Activated CD4-positive, alpha-beta memory T cell treated with anti-CD3 and anti-CD28 coated beads, Interleukin-2, amount 10 ng/mL, durations not matched to agents 7 days and 5 days (primary cell): ENCODE measurements at places on chromosomes 6 and 20. TPM values are rescaled to one million over a fixed set of nuclear protein-coding genes. Genes with fewer than 3 reads are reported as not detected.

- H3K4me3 ChIP-seq, result no peak overlapping the region
- DNase-seq, result no peak
- H3K4me1 ChIP-seq, result no peaks in the 10 kb centered on the region
- no peaks in the 10 kb centered on the region for H3K36me3 ChIP-seq
- H3K27me3 ChIP-seq, result no peaks in the 10 kb centered on the region
- no peak overlapping the region for H3K27ac ChIP-seq
Measured at GRCh38 chr6:22332711-22333110, 35.9 kb upstream of the PRL start.

DNA sequence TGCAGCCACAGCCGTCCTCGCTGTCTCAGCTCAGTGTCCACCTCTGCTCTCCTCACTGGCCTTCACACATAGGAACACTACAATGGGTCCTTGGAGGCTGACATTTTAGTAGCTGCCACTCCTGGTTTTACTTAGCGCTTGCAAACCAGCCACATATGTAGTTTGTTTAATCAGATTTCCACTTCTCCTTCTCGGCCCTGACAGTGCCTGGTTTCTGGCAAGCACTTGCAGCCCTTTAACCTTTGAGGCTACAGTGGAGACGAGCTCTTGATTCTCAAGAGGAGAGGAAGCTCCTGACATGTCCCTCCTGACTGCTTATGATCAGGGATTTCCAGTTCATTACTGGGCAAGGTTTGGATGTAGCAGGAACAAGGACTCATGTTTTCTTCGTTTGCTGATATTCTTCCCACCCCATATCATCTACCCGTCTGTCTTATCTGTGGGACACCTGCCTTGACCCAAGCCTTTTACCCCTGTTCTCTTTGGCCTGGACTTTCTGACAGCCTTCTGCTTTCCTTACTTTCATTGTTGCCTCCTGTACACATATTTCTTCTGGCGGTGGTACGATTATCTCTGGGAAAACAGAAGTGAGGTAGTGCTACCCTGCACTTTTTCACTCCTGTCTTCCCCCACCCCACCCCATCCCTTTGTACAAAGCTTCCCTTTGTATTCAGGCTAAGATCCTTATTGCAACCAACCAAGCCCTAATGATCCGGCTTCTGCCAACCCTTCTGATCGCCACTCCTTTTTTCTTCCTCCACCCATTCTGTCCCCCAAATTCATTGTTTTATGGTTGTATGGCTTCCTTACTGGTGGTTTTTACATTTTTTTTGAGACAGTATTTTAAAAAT lies 31.2 kb downstream of the CEP43 start:
- H3K4me3 ChIP-seq, result no peak overlapping the region
- H3K27me3 ChIP-seq, result no peaks in the 10 kb centered on the region
- no peak overlapping the region for H3K27ac ChIP-seq
- H3K36me3 ChIP-seq, result peaks cover 75% of the 10 kb centered on the region
- peaks cover 12% of the 10 kb centered on the region for H3K4me1 ChIP-seq
- DNase-seq, result no peak

DNA sequence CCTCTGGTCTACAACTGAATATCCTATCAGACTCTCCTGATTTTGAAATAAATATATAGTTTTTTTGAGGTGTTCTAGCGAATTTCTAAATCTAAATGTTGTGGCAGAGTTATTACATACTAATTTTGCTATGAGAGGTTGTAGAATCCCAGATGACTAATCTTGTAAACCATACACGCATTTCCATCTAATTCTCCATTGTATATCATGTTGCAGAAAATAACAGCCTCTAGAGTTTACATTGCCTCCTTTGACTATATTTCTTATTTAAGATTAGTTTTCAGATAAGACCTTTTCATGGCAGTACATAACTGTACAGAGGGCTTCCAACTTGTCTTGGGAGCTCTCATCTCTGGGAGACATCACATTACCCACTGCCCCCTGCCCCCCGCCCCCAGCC lies 22.9 kb downstream of the PTPN1 start:
- no peak for DNase-seq
- peaks cover 25% of the 10 kb centered on the region for H3K36me3 ChIP-seq
- no peak overlapping the region for H3K27ac ChIP-seq
- peaks cover 43% of the 10 kb centered on the region for H3K4me1 ChIP-seq

GRCh38 chr6:12243169-12243568 lies 47.0 kb upstream of the EDN1 start:
- H3K36me3 ChIP-seq, result no peaks in the 10 kb centered on the region
- H3K4me3 ChIP-seq, result no peak overlapping the region
- no peak for DNase-seq
- H3K27me3 ChIP-seq, result no peaks in the 10 kb centered on the region
- no peak overlapping the region for H3K27ac ChIP-seq
- peaks cover 8% of the 10 kb centered on the region for H3K4me1 ChIP-seq

DNA sequence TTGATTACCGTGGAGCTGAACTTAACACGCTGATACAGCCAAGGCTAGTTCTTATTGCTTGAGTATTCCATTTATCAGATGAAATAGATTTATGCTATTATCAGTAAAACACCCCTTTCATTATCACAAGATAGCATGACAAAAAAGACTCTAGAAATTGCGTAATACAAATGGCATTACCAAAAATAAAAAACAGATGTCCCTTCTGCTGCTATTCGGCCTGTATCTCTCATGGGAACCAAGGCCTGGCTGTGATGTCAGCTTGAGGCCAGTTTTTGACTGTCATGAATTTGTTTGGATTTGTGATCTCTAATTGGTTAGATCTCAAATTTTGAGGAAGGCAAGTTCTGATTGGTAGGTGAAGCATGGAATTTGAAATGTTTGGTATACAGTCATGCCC lies 25.2 kb downstream of the MEI4 start:
- no peak overlapping the region for H3K27ac ChIP-seq
- no peaks in the 10 kb centered on the region for H3K27me3 ChIP-seq
- no peak overlapping the region for H3K4me3 ChIP-seq
- no peaks in the 10 kb centered on the region for H3K36me3 ChIP-seq

- H3K4me3 ChIP-seq, result no peak overlapping the region
- H3K4me1 ChIP-seq, result no peaks in the 10 kb centered on the region
- DNase-seq, result no peak
Measured at GRCh38 chr20:59772373-59772705, 161.1 kb downstream of the SYCP2 start.

DNA sequence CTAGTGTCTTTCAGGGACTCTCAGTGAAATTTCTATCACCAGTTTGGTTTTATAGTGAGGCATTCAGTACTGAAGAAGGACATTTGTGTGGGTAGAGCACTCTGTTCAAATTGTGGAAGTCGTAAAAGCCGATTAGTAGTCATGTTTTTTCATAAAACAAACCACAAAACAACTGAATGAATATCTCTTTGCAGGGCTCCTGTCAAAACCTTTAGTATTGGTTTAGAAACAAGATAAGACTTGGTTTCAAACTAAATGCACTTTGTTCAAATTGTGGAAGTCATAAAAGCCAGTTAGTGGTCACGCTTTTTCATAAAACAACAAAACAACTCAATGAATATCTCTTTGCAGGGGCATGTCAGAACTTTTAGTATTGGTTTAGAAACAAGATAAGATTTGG lies 23.8 kb downstream of the ADGRF4 start:
- no peaks in the 10 kb centered on the region for H3K4me1 ChIP-seq
- H3K36me3 ChIP-seq, result no peaks in the 10 kb centered on the region
- no peak for DNase-seq
- no peak overlapping the region for H3K27ac ChIP-seq

- H3K4me1 ChIP-seq, result no peaks in the 10 kb centered on the region
- H3K27ac ChIP-seq, result no peak overlapping the region
Measured at GRCh38 chr20:1815502-1816085, 79.6 kb upstream of the SIRPA start.

GRCh38 chr20:17638835-17639407 lies 43.1 kb downstream of the RRBP1 start:
- peaks cover 23% of the 10 kb centered on the region for H3K36me3 ChIP-seq
- no peaks in the 10 kb centered on the region for H3K4me1 ChIP-seq
- no peaks in the 10 kb centered on the region for H3K27me3 ChIP-seq
- H3K27ac ChIP-seq, result no peak overlapping the region
- no peak overlapping the region for H3K4me3 ChIP-seq

GRCh38 chr6:163337958-163338357 lies 76.6 kb upstream of the QKI start:
- H3K4me3 ChIP-seq, result no peak overlapping the region
- no peaks in the 10 kb centered on the region for H3K36me3 ChIP-seq
- no peaks in the 10 kb centered on the region for H3K4me1 ChIP-seq

DNA sequence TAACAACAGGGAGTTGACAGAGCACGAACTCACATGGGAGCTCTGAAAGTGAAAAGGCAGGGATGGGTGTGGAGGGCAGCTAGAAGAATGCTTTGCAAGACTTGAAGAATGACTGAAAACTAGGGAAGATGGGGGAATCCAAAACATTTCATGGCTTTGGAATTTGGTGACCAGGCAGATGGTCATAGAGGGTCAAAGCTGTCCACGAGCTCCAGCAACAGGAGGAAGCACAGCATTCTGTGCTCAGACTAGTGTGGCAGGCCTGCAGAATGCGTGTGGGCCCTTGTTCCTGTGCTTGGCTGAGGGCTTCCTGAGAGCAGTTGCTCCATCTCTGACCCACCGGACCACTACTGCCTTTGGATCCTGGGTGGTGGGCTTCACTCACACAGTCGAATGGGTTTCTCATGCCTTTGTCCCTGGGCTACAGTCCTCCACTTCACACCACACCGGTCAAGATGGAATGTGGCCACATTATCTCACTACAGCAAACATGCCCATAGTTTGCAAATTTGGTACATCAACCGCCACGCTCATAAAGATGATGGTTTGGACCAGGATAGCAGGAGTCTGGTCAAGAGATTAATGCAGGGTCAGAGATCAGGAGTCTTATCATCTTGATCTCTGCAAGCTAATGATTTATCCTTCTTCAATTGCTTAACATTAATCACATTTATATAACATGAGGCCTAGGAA lies 100.7 kb downstream of the SGK1 start:
- no peak overlapping the region for H3K4me3 ChIP-seq
- no peaks in the 10 kb centered on the region for H3K4me1 ChIP-seq
- no peaks in the 10 kb centered on the region for H3K36me3 ChIP-seq
- DNase-seq, result no peak
- no peak overlapping the region for H3K27ac ChIP-seq

- DNase-seq, result no peak
- H3K4me1 ChIP-seq, result no peaks in the 10 kb centered on the region
- no peaks in the 10 kb centered on the region for H3K27me3 ChIP-seq
Measured at GRCh38 chr6:12474167-12475140, 184.3 kb downstream of the EDN1 start.

- DNase-seq, result no peak
- no peak overlapping the region for H3K27ac ChIP-seq
- H3K4me1 ChIP-seq, result no peaks in the 10 kb centered on the region
- no peak overlapping the region for H3K4me3 ChIP-seq
Measured at GRCh38 chr6:126812010-126812409, 306.5 kb upstream of the RSPO3 start.

DNA sequence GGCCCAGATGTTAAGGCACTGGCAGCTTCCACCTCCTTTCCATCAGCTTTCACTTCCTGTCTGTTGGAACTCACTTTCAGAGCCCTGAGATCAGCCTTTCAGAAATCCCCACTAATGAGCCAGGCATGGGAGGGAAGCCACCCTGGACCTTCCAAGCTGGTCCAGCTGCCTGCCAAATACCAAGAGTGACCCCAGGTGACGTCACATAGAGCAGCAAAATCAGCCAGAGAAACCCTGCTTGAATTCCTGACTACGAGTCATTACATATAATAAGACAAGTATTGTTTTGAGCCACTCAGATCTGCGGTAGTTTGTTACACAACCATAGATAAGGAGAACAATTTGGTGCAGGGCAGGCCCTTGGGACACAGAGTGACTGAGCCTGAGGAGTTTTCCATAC lies 556.0 kb upstream of the JAG1 start:
- H3K36me3 ChIP-seq, result no peaks in the 10 kb centered on the region
- no peak for DNase-seq

- peaks cover 33% of the 10 kb centered on the region for H3K36me3 ChIP-seq
- H3K27ac ChIP-seq, result peak overlapping the region; percentile 97
- peak overlapping the region; percentile 86 for H3K4me3 ChIP-seq
- DNase-seq, result no peak
Measured at GRCh38 chr6:17705428-17705777, 1.3 kb downstream of the NUP153 start.

DNA sequence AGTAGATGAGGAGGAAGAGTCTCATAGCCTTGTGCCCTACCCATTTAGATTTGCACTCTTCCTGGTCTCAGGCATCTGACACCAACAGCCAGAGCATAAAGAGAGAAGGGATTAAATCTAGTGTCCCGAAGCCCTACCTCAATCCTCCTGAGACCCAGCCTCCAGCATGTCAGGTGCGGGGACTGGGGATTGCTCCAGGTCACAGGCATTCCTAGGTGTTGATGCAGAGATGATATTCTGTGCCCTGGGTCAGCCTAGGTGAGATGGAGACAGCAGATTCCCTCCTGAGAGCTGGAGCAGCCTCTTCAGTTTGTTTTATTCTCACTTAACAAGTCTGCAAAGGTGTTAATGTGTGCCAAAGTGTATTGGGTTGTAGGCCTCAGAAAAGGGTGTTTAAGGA lies 89.8 kb downstream of the ANKRD6 start:
- no peak for DNase-seq
- no peak overlapping the region for H3K27ac ChIP-seq
- peaks cover 5% of the 10 kb centered on the region for H3K4me1 ChIP-seq

GRCh38 chr6:3609388-3609787 lies 142.1 kb downstream of the PXDC1 start:
- no peaks in the 10 kb centered on the region for H3K4me1 ChIP-seq
- peaks cover 10% of the 10 kb centered on the region for H3K27me3 ChIP-seq
- no peaks in the 10 kb centered on the region for H3K36me3 ChIP-seq
- H3K27ac ChIP-seq, result no peak overlapping the region

- DNase-seq, result no peak
- H3K27me3 ChIP-seq, result no peaks in the 10 kb centered on the region
- no peak within 1 kb of the TSS for H3K27ac ChIP-seq
- H3K4me3 ChIP-seq, result peak within 1 kb of the TSS; percentile 24
- no peaks in the 10 kb centered on the region for H3K4me1 ChIP-seq
Measured at GRCh38 chr6:146598772-146599405, at the start of gene ADGB. Gene ADGB (plus strand): TSS chr6:146598972. CDS start chr6:146599041, 69 bp downstream.

DNA sequence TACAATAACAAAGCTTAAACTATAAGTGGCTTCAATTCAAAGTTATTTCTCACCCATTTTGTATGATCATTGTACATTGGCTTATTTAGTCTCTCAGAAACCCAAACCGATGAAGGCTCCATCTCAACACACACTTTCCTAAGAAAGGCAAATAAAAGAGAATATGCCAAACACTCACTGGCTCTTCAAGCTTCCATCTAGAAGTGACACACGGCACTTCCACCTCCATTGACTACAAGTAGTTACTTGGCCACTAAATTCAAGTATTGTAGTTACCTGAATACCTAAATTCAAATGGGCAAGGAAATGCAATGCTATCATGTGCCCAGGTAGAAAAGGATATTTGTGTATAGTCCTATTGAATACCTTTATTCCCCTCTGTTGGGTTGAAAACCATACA lies 170.6 kb downstream of the OGFRL1 start:
- DNase-seq, result no peak
- no peaks in the 10 kb centered on the region for H3K4me1 ChIP-seq
- H3K27me3 ChIP-seq, result peaks cover 4% of the 10 kb centered on the region
- H3K4me3 ChIP-seq, result no peak overlapping the region
- no peak overlapping the region for H3K27ac ChIP-seq

- H3K36me3 ChIP-seq, result no peaks in the 10 kb centered on the region
- H3K27me3 ChIP-seq, result no peaks in the 10 kb centered on the region
- no peak overlapping the region for H3K4me3 ChIP-seq
Measured at GRCh38 chr6:128412680-128413079, 107.7 kb downstream of the PTPRK start.

CST1 gene
- not detected for total RNA-seq

GMPR gene
- 4.0 TPM for total RNA-seq

CCN6 gene
- not detected for total RNA-seq

WRNIP1 gene
- total RNA-seq, result 42.1 TPM

SLC22A16 gene
- total RNA-seq, result not detected

NRSN1 gene
- not detected for total RNA-seq

CTAGE9 gene
- total RNA-seq, result not detected

MLN gene
- total RNA-seq, result not detected
